SK-N-SH (cell line): ENCODE measurements at places on chromosomes 3 and 15. TPM values are rescaled to one million over a fixed set of nuclear protein-coding genes. Genes with fewer than 3 reads are reported as not detected.

- H3K27me3 ChIP-seq = no peaks in the 10 kb centered on the region; the same call in 1 of the 2 replicates
- no peak overlapping the region for H3K27ac ChIP-seq
- H3K4me1 ChIP-seq = no peaks in the 10 kb centered on the region
- DNase-seq = no peak
- no peaks in the 10 kb centered on the region for H3K36me3 ChIP-seq
- H3K4me3 ChIP-seq = no peak overlapping the region
Measured at GRCh38 chr3:187255314-187255713, 36.2 kb downstream of the MASP1 start.

DNA sequence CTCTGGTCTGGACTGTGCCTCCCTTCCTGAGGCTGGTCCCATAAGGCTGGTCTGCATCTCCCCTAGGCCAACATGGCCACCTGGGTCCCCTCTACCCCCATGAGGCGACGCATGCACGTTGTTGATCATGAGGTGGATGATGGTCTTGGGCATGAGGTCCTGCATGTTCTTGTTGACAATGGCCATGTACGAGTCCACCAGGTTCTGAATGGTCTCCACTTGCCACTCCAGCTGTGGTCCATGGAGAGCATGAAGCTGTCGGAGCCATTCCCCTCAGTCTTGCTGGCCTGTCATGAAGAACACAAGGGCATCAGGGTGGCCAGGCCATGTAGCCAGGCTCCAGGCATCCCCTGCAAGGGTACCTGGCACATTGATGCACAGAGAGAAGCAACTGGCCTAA is 27.1 kb upstream of the CSPG4 start:
- no peaks in the 10 kb centered on the region; the same call in 1 of the 2 replicates for H3K27me3 ChIP-seq
- no peaks in the 10 kb centered on the region for H3K36me3 ChIP-seq
- no peak overlapping the region for H3K27ac ChIP-seq
- no peak for DNase-seq

MUC4 gene
- 0.06 and 0.07 TPM in 2 replicates for polyA plus RNA-seq

MCF2L2 gene
- 0.56 and 0.75 TPM in 2 replicates for polyA plus RNA-seq

DNA sequence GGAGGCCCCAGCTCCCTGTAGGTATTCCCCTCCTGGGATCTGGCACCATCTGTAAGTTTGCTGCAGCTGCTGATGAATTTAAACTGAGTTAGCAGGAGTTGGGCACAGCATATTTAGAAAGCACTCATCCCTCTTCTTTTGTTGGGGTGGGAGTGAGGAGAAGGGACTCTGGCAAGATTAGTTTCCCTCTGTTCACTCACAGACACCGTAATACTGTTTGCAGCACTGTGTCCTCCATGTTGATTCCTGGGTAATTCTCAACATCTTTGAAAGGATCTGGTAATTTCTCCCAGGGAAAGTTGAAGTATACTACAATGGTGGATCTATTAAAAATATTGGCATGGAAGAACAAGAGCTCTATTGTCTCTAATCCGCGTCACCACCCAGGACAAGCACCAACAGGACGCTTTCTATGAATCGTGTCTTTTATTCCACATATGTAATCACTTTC is 173.3 kb downstream of the RBMS3 start:
- H3K4me3 ChIP-seq = no peak overlapping the region
- DNase-seq = no peak
- H3K27ac ChIP-seq = peak overlapping the region; percentile 99
- peaks cover 38% of the 10 kb centered on the region for H3K4me1 ChIP-seq

DNA sequence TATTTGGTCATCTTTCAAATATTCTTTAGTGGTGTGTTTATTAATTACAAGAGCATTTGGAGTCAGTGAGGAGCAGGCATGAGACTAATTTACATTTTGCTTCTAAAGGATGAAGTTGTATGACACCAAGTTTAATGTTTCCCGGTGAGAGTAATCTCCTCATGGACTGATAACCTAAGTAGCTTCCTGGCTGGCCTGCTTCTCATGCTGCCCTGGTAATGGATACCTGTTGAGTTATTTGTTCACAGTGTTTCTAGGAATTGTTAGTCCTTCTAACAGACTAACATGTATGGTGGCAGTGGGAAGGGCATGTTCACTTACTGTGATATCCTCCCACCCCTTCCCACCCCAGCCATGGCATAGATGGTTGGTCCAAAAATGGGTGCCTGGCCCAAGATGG is 69.3 kb upstream of the CMTM7 start:
- H3K27me3 ChIP-seq = no peaks in the 10 kb centered on the region
- H3K4me1 ChIP-seq = no peaks in the 10 kb centered on the region
- DNase-seq = no peak
- H3K4me3 ChIP-seq = no peak overlapping the region
- H3K36me3 ChIP-seq = no peaks in the 10 kb centered on the region

LEKR1 gene
- 0.30 and 0.55 TPM in 2 replicates for polyA plus RNA-seq

DNA sequence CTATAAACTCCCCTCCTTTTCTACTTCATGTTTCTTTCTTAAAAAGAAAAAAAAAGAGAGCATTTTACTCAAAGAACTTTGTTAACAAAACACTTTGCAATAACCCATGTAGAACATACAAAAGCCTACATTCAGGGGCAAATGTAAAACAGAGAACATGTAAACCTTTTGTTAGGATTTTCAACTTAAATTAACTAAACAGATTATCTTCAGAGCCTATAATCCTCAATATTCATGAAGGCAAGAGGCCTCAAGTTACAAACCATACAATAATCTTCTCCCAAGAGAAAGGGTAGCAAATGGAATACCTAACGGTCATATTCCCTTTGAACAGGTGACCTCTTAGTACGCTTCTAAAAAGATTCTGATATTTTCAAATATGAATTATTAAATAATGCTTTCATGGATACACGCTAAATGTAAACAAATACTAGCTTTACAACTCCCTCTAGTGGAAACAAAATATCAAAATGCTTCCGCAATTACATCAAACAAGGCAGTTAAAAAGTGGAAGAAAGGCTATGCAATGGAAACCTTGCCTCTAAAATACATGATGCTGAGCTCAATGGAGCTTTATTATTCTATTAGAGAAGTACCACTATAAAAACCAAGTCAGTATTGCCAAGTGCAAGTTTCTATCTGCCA is 9.9 kb downstream of the CEP152 start:
- H3K4me3 ChIP-seq = no peak overlapping the region
- peak; percentile 20 for DNase-seq
- no peak overlapping the region for H3K27ac ChIP-seq
- H3K4me1 ChIP-seq = peaks cover 12% of the 10 kb centered on the region
- peaks cover 7% of the 10 kb centered on the region for H3K36me3 ChIP-seq

DNA sequence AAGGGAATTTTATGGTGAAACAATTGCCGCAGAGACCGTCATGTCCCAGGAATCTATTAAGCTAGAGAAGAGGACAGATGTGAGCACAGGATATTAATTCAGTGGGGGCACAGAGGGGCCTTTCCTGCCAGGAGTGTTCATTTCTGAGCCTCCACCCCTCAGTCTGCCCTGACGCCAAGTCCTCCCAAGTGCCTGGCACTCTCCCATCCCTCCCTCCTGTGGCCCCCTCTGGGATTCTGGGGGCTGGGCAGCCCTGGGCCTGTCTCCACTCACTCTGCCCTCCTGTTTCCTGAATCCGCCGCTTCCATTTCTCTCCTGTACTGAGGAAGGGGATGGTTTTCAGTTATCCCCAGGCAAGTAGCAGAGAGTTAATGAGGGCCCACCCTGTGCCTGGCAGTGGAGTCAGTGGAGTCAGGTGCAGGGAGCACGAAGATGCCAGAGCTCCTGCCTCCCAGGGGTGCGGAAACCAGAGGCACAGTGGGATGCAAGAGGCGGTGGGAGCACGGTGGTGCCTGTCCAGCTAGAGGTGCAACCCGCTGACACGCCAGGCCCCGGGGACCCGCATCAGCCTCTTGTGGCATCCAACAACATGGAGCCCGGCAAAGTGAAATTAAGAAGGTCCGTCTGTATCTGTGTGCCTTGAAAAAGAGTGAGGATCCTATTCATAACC is 212.5 kb downstream of the XXYLT1 start:
- no peak overlapping the region for H3K4me3 ChIP-seq
- no peak overlapping the region for H3K27ac ChIP-seq
- peaks cover 11% of the 10 kb centered on the region; the same call in 1 of the 2 replicates for H3K4me1 ChIP-seq

GRCh38 chr3:149395107-149396089 is 17.9 kb upstream of the TM4SF1 start:
- no peaks in the 10 kb centered on the region for H3K27me3 ChIP-seq
- H3K4me1 ChIP-seq = peaks cover 31% of the 10 kb centered on the region
- H3K4me3 ChIP-seq = no peak overlapping the region
- peak overlapping the region; percentile 83 for H3K27ac ChIP-seq
- H3K36me3 ChIP-seq = no peaks in the 10 kb centered on the region

TTLL13 gene
- polyA plus RNA-seq = 0.03 and 0.06 TPM in 2 replicates

HGD gene
- polyA plus RNA-seq = not detected in 2 replicates

ANKDD1A gene
- polyA plus RNA-seq = 7.2 and 8.6 TPM in 2 replicates

- H3K4me3 ChIP-seq = no peak overlapping the region
- H3K36me3 ChIP-seq = peaks cover 3% of the 10 kb centered on the region
- peaks cover 17% of the 10 kb centered on the region; the same call in 1 of the 2 replicates for H3K4me1 ChIP-seq
Measured at GRCh38 chr15:67080118-67080899, 14.9 kb downstream of the SMAD3 start.

DNA sequence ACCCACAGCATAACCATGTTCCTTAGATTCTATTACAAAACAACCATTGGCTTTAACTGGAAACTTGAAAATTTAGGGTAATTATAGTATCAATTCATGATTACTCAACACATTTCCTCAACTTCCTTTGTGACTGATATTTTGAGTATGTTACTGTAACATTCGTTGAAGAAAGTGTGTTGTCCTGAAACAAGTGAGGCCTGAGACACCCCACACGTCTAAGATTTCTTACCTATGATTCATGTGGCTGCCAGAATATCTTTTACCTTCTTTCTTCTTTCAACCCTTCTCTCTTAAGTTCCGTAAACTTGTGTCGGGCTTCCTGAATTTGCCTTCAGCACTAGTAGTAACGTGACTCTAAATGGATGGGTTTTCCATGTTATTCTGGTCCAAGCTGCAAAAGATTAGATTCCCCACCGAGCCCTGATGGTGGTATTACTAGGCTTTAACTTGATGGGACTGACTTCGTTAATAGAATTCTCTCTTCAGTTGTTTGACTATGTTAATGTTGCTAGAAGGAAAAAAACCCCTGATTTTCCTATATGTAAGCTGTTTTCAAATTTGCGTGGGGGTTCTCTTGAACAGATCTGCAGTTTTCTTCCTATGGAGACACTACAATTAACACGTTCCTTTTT is 296.0 kb upstream of the ICE2 start:
- no peak for DNase-seq
- H3K36me3 ChIP-seq = no peaks in the 10 kb centered on the region
- H3K4me3 ChIP-seq = no peak overlapping the region
- no peak overlapping the region for H3K27ac ChIP-seq
